AG10803 (cell line): ENCODE measurements at places on chromosomes 12 and 14.

GRCh38 chr12:21849878-21850277 lies 75.4 kb upstream of the KCNJ8 start:
- no peak for DNase-seq

DNA sequence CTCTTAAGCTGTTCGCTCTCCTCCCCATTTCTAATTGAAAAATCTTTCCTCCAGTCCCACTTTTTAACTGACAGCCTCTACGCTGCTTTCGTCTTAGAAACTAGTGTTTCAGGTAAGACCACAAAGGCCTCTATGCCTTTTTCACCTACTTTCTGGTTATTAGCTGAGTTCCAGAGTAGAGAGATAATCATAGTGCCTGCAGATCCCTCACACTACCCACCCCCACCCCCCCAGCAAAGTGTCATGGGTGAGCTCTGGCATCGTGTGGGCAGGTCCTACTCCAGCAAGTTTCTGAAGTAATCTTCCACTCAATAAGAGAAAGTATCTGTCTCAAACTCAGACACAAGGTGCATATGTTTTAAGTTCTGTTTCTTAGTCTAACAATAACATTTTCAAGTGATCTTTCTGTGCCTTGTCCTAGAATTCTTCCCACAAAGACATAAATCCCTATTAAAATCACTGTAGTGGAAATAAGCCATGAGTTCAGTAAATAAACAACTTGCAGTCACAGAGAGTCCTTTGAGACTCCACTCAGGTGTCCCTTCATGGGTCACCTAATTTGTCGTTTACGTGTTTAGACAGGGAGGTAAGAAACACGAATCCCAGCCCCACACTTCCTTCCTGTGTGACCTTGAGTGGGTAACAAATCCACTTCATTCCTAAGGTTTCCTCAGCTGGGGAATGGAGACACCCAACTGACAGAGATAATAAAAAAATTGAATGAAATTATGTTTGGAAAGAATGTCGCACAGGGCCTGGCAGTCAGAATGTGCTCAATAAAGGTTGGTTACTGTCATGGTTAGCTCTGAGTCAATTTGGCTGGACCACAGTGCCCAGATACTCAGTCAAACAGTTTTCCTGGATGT lies 228.9 kb upstream of the CAND1 start:
- DNase-seq = no peak

DNA sequence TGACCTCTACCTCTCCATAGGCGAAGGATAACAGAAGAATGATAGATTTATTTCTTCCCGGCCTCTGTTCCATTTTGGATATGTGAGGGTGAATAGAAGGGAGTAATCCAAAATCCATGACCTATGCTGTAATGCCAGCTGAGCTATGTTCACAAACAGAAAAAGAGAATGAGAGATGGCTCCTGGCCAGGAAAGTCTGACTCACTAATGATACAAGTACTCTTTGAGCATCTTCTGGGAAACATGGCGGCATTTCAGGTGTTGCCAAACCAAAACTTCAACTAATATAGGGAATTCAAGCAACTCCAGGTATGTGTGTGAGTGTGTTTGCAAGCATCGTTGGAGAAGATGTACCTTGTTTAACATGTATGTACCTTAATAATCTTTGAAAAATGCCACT lies 55.1 kb downstream of the MED13L start:
- DNase-seq = peak; percentile 74

DNA sequence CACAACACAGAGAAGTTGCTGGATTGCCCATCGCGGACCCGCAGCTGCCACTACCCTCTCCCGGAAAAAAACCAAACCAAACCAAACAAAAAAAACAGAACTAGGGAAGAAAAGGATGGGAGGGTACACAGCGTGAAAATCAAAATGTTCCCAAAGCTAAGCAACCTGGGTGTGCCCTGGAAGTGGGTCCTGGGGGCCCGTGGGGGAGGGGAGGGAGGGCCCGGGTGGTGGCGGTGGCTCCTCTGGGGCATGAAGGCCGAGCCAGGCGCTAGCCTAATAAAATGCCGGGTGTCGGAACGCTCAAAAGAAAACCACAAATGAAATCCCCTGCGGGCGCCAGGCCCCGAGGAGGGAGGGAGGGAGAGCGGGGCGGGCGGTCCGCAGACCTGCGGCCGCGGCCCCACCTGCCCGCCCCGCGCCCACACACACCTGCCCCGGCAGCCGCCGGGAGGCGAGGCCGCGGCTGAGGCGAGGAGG lies 787 bp downstream of the HECTD4 start:
- no peak for DNase-seq

DNA sequence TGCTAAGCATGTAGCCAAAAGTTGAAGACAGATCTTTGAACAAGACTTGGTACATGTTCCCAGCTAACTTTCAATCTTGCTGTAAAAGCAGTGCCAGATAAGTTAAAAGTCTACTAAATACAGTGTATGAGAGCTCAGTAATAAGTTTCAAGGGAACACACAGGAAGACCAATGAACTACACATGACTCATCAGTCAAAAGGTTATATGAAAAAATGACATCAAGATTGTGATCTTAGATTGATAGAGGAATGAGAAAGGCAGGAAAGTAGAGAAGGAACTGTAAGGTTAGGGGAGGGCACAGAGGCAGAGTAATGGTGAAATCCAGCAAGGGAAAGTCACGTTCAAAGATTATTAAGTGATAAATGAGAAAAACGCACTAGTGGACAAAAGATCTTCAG lies 249.9 kb upstream of the FLRT2 start:
- DNase-seq = no peak

- peak; percentile 72 for DNase-seq
Measured at GRCh38 chr12:107478881-107479280, 206.7 kb upstream of the PWP1 start.

DNA sequence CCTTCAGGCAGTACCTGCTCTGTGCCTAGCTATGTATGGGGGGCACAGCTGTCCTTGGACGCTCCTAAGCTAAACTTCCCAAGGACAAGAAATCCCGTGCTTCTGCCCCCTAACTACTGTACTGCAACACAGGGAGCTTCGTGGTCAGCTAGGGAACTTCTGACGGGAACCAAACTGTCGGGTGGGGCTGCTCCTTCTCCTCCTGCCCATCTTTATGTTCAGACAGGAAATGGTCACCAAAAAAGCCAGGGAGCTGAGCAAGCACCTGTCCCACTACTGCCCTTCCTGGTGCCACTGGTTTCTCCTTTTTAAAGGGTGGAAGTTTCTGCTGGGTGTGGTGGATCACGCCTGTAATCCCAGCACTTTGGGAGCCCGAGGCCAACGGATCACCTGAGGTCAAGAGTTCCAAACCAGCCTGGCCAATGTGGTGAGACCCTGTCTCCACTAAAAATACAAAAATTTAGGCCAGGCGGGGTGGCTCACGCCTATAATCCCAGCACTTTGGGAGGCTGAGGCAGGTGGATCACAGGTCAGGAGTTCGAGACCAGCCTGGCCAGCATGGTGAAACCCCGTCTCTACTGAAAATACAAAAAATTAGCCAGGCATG lies 26.6 kb downstream of the PXN start:
- DNase-seq = no peak

- no peak for DNase-seq
Measured at GRCh38 chr14:60455875-60456274, 30.0 kb downstream of the C14orf39 start.

DNA sequence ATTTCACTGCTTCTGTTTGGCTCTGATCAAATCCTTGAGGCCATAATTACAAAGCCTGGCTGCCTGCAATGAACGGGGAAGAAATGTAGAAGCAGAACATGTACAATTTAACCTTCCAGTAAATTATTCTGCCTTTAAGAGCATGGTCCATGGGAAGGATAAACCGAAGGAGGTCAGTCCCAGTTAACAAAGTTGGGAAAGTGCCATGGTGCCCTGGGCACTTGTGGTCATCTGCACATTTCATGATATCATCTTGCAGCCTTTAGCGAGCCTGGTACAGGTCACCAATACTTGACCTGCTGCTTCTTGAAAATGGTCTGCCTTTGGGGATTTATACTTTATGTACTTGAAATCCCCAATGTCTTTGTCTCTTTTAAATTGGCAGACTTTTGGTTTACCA lies 175.9 kb upstream of the KITLG start:
- DNase-seq = no peak

GRCh38 chr14:70317969-70318634 lies 41.4 kb downstream of the COX16 start:
- DNase-seq = peak; percentile 49

DNA sequence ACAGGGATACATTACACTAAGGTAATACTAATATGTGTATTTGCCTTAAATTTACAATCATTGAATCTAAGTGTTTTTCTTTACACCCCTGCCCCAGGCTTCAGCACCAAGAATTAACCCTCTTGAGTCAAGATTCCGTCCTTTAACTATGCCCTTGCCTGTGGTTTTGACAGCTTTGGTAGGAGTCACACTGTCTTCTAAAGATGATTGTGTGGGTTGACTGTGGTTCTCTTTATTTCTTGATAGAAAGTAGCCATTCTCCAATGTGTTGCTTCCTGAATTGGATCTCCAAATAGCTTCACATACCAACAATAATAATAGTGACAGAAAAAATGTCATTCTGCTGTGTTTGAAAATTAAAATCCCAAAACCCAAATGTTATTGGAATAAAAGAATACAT lies 3.6 kb downstream of the CLEC7A start:
- DNase-seq = no peak

GRCh38 chr12:71556875-71557274 lies 106.8 kb downstream of the ZFC3H1 start:
- peak; percentile 91 for DNase-seq

- DNase-seq = peak; percentile 62
Measured at GRCh38 chr12:123995023-123995748, 22.2 kb downstream of the ZNF664 start.
